ENCODE measurements at places on chromosomes 2 and 18. TPM values are rescaled to one million over a fixed set of nuclear protein-coding genes. Genes with fewer than 3 reads are reported as not detected.
A peak's percentile ranks its signal among the peaks of the same experiment; 100 is the strongest.

DNA sequence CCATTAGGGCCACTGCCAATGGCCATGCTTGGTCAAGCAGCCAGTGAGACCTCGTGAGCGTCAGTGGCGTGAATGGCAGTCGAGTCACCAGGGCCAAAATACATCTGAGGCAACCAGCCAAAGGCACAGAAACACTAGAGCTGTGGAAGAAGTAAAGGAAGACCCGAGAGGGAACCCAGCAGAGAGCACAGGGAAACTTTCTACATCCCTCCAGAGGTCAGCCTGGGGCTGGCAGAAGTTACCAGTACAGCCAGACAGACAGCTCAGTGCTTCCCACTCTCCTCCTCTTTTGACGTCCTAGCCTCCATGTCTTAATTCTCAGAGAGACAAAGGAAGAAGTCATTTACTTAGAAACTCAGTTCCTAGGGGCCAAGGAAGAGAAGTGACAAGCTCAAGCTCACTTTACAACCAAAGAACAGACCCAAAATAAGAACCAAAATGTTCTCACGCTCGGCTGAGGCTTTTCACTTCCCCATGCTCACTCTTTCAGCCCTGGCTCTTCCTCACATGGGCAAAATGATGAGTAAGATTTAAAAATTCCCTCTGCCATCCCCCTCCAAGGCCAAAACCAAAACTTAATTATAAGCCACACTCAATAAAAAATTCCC, 8.7 kb downstream of the CYRIA start:
- H3K4me3 ChIP-seq, result peak overlapping the region; percentile 43
- no peaks in the 10 kb centered on the region for H3K36me3 ChIP-seq
- peak overlapping the region; percentile 96 for H3K27ac ChIP-seq
- H3K4me1 ChIP-seq, result peaks cover 90% of the 10 kb centered on the region
- H3K27me3 ChIP-seq, result no peaks in the 10 kb centered on the region
- peak; percentile 91 for DNase-seq

NAB1 gene
- 7.2 TPM for total RNA-seq

PROKR1 gene
- total RNA-seq, result not detected

DNA sequence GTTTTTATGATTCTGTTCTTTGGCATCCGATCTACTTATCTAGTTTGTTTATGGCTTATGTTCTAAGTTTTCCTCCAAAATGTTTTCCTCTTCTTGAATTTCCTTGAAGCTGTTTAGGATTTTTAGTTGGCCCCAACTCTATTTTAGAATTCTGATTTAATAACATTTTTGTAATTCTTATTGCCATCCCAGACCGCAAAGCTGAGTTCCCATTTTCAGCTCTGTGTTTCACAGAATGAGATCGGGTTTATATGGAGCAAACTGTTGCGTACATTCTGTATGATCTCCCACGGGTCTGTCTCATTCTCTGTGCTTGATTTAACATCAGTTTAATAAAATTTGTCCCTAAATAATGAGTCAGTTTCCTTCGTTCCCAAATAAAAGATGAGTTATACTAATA, 59.3 kb downstream of the DPP4 start:
- DNase-seq, result no peak
- no peak overlapping the region for H3K27ac ChIP-seq
- peaks cover 3% of the 10 kb centered on the region for H3K27me3 ChIP-seq
- H3K4me3 ChIP-seq, result no peak overlapping the region

DNA sequence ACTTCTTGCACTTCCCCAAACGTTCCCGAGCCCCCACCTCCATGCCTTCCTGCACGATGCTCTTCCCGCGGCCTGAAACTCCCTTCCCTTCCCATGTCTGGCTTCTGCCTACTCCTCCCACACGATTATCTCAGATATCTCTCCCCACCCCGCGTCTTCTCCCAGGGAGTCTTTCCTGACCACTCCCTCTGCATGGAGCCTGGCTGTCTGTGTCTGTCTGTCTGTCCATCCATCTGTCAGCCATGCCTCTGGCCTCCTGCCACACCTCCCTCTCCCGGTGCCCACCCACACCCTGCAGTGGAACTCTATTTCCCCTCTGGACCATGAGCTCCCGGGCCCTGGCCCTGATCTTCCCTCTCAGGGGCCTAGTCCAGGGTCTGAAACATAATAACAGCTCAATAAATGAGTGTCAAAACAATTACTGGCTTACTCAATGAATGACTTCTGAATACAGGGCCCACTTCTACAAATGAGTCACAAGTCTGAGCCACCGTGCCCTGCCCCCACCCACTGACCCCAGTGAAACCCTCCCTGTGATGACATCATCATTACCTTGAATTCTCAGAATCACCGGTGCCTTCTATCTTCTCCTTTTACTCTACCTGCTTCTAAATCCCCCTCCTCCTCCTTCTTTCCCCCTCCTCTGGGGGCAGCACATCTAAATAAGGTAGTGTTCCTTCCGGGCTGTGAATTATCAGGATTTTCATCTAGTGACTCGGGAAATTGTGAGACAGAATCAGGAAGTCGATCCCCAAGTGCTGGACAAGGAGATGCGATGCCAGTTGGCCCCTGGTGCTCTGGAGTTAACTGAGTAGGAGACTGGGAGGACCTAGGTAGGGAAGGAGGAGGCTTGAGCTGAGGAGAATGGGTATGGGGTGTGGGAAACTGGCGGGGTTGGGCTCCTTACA, 46.1 kb upstream of the PLB1 start:
- DNase-seq, result no peak
- no peak overlapping the region for H3K4me3 ChIP-seq
- no peaks in the 10 kb centered on the region for H3K27me3 ChIP-seq
- no peak overlapping the region for H3K27ac ChIP-seq
- H3K4me1 ChIP-seq, result no peaks in the 10 kb centered on the region
- H3K36me3 ChIP-seq, result no peaks in the 10 kb centered on the region

Data from psoas muscle (tissue), 8 donors.